Esophagus squamous epithelium (tissue), 5 donors: ENCODE measurements at places on chromosomes 1 and 21.

DNA sequence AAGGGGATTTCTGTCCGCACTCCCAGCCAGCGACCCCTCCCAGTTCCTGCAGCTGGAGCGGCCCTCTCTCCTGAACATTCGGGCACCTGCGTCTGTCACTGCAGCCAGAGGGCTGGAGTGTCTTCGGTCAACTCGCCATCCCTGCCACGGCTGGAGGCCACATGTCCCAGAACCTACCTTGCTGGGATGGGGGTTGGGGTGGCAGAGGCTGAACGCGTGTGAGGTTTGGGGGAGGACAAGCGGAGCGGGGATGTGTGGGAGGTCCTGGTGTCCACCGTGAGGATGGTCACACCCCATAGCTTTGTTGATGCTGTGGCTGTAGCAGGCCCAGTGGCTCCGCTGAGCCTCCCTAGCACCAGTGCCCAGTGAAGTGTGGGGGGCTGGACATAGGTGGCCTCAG is 14.8 kb upstream of the C1orf174 start:
- no peak overlapping the region for H3K4me3 ChIP-seq
- no peaks in the 10 kb centered on the region for H3K36me3 ChIP-seq
- no peaks in the 10 kb centered on the region for H3K27me3 ChIP-seq
- DNase-seq = no peak
- peaks cover 8% of the 10 kb centered on the region for H3K4me1 ChIP-seq

DNA sequence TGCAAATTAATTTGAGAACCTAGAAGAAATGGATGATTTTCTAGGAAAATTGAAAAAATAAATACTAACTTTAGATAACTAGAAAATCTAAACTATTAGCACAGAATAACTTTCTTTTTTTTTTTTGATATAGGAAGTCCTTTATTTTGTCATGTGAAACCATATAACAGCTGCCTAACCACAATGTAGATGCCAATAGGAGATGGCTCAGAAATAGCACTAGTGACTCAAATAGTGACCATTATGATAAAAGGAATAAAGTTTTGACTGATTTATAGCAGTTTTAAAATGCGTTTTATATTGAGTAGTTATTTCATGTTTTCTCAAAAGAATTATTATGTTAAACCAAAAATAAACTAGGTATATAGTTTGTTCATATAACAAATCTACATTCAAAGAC is 158.0 kb upstream of the CACYBP start:
- DNase-seq = no peak
- H3K4me3 ChIP-seq = no peak overlapping the region
- no peaks in the 10 kb centered on the region for H3K36me3 ChIP-seq
- no peaks in the 10 kb centered on the region for H3K4me1 ChIP-seq
- no peak overlapping the region for H3K27ac ChIP-seq

DNA sequence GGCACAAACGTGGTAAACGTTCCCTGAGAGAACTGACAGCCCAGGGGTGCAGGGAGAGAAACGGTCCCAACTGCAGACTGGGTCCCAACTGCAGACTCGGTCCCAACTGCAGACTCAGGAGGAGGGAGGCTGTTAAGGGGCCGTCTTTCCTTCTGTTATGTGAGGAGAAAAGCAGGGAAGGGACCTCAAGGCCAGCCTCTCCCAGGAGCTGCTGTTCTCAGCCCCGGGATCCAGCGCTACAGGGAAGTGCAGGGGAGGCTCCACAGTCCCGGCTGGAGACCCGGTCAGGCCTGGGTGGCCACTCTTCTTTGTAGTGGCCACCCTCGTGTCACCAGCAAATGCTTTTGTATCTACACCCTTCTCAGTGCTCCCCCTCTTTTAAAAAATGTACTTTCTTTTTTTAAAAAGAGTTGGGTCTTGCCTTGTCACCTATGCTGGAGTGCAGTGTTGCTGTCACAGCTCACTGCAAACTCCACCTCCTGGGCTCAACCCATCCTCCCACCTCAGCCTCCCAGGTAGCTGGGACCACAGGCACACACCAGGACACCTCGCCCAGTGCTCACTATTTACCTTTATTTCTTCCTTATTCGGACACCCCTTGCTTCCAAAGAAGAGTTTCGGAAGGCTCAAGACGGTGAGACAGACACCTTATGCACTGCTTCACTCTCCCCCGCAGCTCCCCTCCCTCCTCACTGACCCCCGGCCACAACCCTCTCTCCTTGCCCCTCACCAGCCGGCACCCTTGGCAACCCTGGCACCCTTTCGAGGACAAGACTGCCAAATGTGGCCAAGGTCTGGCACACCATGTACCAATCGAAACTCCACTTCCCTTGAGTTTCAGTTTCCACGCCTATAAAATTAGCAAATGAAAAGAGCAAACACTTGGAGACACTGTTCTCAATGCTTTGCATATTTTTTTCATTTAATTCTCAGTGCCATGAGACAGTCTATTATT is 21.8 kb downstream of the CAPN2 start:
- H3K27me3 ChIP-seq = no peaks in the 10 kb centered on the region
- peaks cover 46% of the 10 kb centered on the region for H3K4me1 ChIP-seq
- peak overlapping the region; percentile 67 for H3K27ac ChIP-seq
- H3K4me3 ChIP-seq = no peak overlapping the region

GRCh38 chr1:205024679-205025078 is 18.3 kb upstream of the CNTN2 start:
- no peaks in the 10 kb centered on the region for H3K27me3 ChIP-seq
- no peak overlapping the region for H3K27ac ChIP-seq
- H3K36me3 ChIP-seq = no peaks in the 10 kb centered on the region
- no peak overlapping the region for H3K4me3 ChIP-seq
- no peaks in the 10 kb centered on the region for H3K4me1 ChIP-seq
- no peak for DNase-seq

DNA sequence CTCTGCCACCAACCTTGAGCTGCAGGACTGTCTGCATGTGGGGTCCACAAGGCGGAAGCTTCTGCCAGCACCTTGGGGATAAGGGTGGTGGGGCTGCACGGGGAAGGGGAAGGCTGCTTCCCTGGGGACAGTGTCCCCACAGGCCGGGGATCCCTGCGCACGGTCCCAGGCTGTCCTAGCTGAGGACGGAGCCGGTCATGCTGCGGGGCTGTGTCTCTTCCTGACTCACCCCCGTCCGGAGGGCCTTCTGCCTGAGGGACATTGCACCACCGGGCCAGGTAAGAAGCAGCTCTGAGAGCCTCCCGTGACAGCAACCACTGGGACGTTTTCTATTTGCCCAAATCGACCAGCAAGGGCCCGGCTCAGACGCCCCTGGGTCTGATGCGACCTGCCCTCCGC is 29.9 kb downstream of the KRTAP10-1 start:
- no peak for DNase-seq
- no peaks in the 10 kb centered on the region for H3K4me1 ChIP-seq
- no peak overlapping the region for H3K4me3 ChIP-seq
- H3K36me3 ChIP-seq = no peaks in the 10 kb centered on the region
- H3K27ac ChIP-seq = no peak overlapping the region

DNA sequence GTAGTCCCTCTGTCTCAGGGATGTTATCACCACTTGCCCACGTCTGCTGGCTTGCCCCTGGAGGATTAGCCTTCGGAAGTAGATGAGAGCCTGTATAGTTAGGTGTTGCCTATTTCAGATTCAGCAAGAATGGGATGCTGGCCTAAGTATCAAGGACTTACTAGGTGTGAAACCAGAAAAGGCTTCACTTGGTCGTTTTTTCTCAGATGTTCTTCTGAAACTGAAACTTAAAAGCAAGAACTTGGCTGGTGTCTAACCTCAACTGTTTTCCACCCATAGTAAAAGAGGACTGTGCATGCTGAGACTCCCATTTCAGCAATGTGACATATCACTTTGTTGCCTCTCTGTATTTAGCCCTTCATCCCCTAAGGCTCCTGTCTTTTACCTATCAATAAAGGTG is 67.0 kb upstream of the LRRC53 start:
- no peaks in the 10 kb centered on the region for H3K27me3 ChIP-seq
- H3K4me1 ChIP-seq = no peaks in the 10 kb centered on the region
- H3K36me3 ChIP-seq = no peaks in the 10 kb centered on the region

GRCh38 chr1:89629146-89629545 is 3.8 kb upstream of the LRRC8C start:
- H3K27me3 ChIP-seq = no peaks in the 10 kb centered on the region
- H3K36me3 ChIP-seq = no peaks in the 10 kb centered on the region
- no peak overlapping the region for H3K27ac ChIP-seq
- peaks cover 6% of the 10 kb centered on the region for H3K4me1 ChIP-seq

GRCh38 chr21:45341779-45342178 is 54.1 kb upstream of the POFUT2 start:
- no peak overlapping the region for H3K4me3 ChIP-seq
- H3K27ac ChIP-seq = no peak overlapping the region
- H3K4me1 ChIP-seq = peaks cover 5% of the 10 kb centered on the region

DNA sequence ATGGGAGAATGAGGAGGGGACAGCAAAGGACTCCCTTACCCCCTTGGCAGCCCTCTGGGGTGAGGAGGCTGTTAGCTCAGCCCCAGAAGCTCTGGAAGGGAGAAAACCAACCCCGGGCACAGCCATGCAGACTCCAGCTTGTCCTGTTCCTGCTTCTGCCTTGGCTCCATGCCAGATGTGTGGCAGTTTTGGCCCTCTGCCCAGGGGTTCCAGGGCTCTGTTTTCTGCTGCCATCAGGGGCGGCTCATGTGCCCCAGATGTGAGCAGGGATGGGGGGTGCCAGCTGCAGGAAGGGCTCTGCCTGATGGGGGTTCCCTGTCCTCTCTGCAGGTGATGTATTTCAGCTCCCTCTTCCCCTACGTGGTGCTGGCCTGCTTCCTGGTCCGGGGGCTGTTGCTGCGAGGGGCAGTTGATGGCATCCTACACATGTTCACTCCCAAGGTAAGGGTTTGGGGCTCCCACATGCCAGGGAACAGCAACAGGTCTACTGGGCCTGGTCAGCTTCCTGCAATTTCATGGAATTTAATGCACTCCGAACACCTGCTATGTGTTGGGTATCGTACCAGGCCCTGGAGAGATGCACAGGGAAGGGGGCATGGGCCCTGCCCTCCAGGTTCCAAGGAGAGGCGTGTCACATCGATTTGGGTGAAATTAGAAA is 26.1 kb downstream of the SLC6A17 start:
- H3K27ac ChIP-seq = no peak overlapping the region
- no peak overlapping the region for H3K4me3 ChIP-seq
- H3K4me1 ChIP-seq = no peaks in the 10 kb centered on the region

DNA sequence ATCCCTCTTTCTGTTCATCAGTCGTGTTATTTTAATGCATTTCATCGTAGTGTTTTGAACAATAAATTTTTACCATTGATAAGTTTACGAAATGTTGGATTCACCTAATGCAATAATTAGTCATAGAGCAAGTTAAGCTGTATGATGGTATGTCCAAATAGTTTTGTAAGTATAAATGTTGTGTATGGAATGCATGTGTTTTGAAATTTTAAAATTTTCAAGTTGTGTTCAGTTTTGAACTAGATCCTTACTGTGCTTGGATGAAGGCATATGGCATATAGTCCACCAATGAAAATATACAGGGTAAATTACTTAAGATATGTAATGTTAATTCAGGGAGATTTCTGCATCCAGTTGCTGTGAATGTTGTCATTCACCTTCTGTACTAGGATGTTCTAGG is 2.3 kb downstream of the ZMYM4 start:
- H3K27me3 ChIP-seq = no peaks in the 10 kb centered on the region
- peaks cover 5% of the 10 kb centered on the region for H3K4me1 ChIP-seq
- no peak overlapping the region for H3K4me3 ChIP-seq
- no peaks in the 10 kb centered on the region for H3K36me3 ChIP-seq
- no peak for DNase-seq

DNA sequence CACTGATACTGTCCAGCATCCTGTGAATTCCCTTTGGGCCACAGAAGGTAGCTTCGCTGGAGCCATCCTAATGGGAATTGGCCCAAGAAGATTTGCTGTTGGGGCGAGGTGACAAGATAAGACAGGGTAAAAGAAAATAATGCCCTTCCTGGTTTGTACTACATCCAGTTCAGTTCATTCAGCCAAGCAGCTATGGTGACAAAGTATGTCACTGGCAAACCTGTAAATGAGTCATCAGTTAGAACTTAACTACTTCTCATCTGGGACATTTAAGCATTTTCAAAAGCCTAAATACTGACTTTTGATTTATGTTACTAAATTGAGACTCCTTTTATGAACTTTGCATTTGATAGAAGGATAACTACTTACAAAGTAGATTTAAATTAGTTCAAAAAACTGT is 54.2 kb downstream of the WDR64 start:
- H3K27me3 ChIP-seq = no peaks in the 10 kb centered on the region

- H3K4me3 ChIP-seq = no peak overlapping the region
- peaks cover 38% of the 10 kb centered on the region for H3K4me1 ChIP-seq
- DNase-seq = no peak
- H3K27me3 ChIP-seq = peaks cover 43% of the 10 kb centered on the region
- peak overlapping the region; percentile 50 for H3K27ac ChIP-seq
Observed at GRCh38 chr1:25031966-25032667, 102.0 kb upstream of the RUNX3 start.

DNA sequence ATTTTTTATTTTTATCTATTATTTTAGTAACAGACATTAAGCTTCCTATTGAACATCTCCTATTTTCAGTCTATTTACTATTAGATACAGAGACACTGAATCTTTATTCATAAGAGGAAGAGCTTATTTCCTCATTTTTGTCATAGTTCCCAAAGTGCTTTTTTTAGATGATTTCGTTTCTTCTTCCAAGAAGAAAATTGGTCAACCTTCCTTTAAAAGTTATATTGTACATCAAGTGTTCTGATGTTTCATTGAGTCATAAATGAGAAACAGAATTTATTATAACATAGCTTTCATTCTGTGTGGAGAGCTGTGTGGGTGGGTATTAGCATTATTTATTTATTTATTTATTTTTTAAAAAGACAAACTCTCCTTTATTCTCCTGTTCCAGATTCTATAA is 50.6 kb upstream of the BACH1 start:
- H3K4me1 ChIP-seq = no peaks in the 10 kb centered on the region
- no peak for DNase-seq
- H3K27ac ChIP-seq = no peak overlapping the region
- H3K4me3 ChIP-seq = no peak overlapping the region
- H3K36me3 ChIP-seq = no peaks in the 10 kb centered on the region
- no peaks in the 10 kb centered on the region for H3K27me3 ChIP-seq

DNA sequence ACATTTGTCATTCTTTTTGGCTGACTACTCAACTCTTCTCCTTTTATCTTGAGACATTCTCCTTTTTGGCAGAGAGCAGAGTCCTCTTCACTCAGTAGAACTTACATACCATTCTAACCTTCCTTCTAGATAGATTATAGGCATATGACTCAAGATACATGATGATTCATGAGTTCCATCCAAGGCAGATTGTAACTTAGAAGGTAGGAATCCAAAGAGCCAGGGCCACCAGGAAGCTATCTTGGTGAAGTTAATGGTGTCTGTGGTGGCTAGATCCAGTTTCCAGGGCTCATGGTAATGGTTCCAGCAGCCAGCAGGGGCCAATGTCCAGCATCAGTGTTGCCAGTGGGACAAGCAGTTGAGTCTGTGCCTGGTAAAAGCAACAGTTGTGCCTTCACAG is 76.1 kb upstream of the KIAA0040 start:
- no peak overlapping the region for H3K4me3 ChIP-seq
- no peaks in the 10 kb centered on the region for H3K4me1 ChIP-seq
- no peak overlapping the region for H3K27ac ChIP-seq
- no peak for DNase-seq

GRCh38 chr1:36008546-36009197 is 75.2 kb upstream of the TEKT2 start:
- H3K27ac ChIP-seq = no peak overlapping the region
- DNase-seq = no peak
- H3K36me3 ChIP-seq = no peaks in the 10 kb centered on the region
- no peaks in the 10 kb centered on the region for H3K4me1 ChIP-seq
- H3K4me3 ChIP-seq = no peak overlapping the region

- no peaks in the 10 kb centered on the region for H3K27me3 ChIP-seq
- H3K4me3 ChIP-seq = no peak overlapping the region
- DNase-seq = no peak
- no peaks in the 10 kb centered on the region for H3K36me3 ChIP-seq
- peaks cover 56% of the 10 kb centered on the region for H3K4me1 ChIP-seq
Observed at GRCh38 chr1:225817611-225818061, 7.7 kb downstream of the EPHX1 start.

- H3K36me3 ChIP-seq = no peaks in the 10 kb centered on the region
- H3K27ac ChIP-seq = no peak overlapping the region
- no peaks in the 10 kb centered on the region for H3K27me3 ChIP-seq
Observed at GRCh38 chr1:219414250-219414649, 198.7 kb downstream of the ZC3H11B start.
